D721Med (cell line): ENCODE measurements at places on chromosomes 3 and 15.

GRCh38 chr15:75843678-75844581, 683 bp downstream of the UBE2Q2 start:
- DNase-seq = no peak

DNA sequence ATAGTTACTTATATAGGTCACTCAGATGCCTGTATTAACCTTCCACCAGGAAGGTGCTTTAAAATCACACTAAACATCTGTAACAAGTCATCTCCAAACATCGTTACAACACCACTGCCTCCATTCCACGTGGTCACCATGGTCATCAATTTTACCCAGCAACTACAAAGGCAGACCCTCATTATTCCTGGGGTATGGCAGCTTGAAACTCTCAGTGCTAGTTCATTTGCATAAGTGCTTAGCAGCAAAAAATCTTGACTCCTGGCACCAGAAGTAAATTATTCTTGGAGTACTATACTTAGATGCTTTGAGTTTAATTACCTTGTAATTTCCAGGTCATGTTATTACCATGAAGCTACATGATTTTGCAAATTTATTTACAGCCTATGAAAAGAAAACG, 250.6 kb downstream of the KBTBD8 start:
- no peak for DNase-seq

- DNase-seq = no peak
Observed at GRCh38 chr3:188217011-188217463, 63.1 kb downstream of the LPP start.

GRCh38 chr3:172869368-172869771, 118.8 kb downstream of the ECT2 start:
- DNase-seq = no peak

DNA sequence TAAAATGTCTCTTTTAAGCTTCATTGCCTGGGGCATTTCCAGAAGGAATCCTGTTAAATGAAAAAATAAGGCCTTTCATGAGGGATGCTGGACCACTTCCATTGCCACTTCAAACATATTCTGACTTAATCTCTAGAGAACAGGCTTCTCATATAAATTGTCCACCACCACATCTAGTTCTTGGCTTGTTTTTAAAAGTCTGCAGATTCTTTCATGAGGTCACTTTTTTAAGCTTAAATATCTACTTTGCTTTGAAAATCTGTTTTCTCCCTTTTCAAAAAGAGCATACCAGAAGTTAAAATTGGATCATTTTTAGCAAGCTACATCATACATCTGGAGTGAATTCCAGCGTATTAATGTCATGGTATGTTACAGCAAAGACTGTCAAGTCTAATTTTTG, 131.6 kb downstream of the C3orf70 start:
- DNase-seq = no peak

- DNase-seq = no peak
Observed at GRCh38 chr3:98877132-98877531, 24.4 kb downstream of the DCBLD2 start.

DNA sequence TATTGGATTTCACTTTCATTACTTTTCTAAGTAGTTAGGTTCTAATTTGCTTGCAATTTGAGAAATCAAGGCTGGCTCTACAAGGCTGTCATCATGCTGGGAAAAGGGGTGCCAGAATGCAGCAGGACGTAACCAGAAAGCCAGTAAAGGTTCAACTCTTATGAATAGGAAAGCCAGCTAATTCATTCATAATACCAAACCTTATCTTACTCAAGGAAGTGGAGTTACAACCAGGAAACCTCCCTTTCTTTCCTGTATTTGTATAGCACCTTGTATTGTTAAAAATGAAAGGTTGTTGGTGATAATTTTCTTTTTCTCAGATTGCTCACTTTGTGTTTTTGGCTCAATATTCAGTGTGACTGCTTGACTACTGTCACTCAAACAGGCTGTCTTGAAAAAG, 109.4 kb downstream of the FILIP1L start:
- DNase-seq = no peak

DNA sequence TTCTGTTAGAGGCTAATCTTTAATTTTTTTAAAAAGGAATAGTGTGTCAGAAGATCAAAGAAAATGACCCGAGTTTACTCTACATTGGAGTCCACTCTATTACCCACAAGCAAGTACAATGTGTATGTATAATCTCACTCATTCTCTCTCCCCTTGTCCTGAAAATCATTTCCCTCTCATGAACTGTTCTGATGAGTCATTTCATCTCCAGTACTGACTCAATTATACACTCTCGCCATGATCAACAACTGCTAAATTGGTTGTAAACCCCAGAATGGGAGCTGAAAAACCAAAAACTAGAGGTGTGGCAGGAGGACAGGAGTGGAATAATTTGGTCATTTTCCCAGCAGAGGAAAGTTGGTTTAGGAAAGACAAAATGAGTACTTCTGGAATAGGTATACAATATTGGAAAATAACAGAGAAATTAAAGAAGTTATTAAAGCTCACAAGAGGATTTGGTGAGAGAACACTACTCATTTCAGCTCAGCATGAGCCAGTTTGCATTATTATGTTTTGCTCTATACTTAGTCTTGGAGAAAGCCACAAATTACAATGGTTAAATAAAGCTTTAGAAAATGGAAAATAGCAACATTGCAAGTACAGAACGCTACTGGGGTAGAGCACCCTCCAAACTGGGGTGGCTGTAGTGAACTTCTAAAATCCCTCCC, 144.3 kb upstream of the PFN2 start:
- no peak for DNase-seq

DNA sequence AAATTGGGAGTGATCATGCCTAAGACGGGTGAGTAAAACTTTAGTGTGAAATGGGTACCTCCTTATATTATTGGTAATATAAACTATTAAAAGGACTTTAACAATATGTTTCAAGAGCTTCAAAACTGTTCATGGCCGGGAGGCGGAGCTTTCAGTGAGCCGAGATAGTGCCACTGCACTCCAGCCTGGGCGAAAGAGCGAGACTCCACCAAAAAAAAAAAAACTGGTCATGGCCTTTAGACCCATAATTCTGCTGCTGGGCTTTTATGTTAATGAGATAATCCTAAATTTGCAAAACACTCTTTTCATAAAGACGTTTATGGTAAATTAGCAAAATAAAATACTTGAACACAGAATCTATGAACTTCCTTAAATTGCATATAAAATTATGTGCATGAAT, 22.8 kb downstream of the TRPC1 start:
- no peak for DNase-seq

- no peak for DNase-seq
Observed at GRCh38 chr3:195559723-195560409, 16.7 kb upstream of the PPP1R2 start.

DNA sequence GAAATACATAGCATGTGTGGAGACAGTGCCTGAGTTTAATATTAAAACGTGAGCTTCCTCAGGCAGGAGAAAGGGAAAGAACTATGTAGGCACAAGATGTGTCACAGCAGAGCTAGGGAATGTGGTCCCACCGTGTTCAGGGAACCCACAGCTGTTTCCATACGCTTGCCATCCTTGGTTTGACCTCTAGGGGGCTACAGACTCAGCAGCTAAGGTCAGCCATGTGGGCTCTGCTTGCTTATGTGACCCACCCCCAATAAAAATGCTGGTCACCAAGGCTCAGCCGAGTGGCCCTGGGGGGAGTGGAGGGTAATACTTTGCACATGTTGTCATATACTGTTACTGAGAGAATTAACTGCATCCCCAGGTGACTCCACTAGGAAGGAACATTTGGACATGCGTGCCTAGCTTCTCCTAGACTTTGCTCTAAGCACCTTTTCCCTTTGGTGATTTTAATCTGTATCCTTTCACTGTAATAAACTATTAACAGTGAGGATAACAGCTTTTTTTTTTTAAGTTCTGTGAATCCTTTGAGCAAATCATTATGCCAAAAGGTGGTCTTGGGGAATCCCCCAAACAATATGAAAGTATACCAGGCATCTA, 3.3 kb downstream of the TUBGCP5 start:
- peak; percentile 46 for DNase-seq

- DNase-seq = no peak
Observed at GRCh38 chr3:64345371-64345770, 120.1 kb upstream of the PRICKLE2 start.
